ENCODE measurements at places on chromosomes 13 and 19.

GRCh38 chr13:112715210-112715609, 25.4 kb downstream of the ATP11A start:
- no peak for DNase-seq

DNA sequence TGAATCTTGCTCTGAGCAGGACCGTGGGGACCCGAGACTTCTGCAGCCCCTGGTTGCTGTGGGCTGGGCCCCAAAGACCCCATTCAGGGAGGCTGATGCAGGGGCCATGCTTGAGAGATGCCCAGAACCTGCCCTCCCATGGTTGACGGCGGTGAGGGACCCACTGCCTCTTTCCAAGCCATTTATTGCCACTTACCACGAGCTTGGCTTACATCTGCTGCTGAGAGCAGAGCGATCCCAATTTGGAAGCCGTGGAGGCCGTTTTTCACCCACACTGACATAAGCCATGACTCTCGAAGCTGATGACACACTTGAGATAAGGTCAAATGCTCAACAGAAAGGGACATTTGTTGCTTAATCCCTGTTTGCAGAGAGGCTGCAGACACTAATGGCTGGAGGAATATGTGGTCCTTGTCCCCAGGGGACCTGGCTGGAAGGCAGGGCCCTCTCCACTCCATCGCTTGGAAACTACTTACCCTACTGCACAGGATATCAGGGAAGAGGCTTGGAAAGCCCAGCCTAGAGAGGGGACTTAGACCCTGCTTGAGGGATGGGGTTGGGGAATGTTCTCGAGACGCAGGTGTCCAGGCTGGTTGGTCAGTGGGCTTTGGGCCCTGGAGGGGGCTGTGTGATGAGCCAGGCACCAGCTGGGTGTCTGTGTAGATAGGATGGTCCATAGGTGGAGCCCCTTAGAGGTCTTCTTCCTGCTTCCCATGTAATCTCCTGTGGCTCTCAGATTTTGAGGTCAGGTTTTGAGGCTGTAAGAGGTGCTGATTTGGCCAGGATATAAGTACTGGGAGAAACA, 15.3 kb downstream of the ZNF536 start:
- no peak for DNase-seq

- DNase-seq: no peak
Observed at GRCh38 chr19:33442706-33443105, 69.2 kb downstream of the CEBPG start.

- no peak for DNase-seq
Observed at GRCh38 chr19:15874821-15875474, 22.9 kb downstream of the CYP4F2 start.

GRCh38 chr19:45418802-45419201, 4.9 kb downstream of the ERCC1 start:
- no peak for DNase-seq
